ENCODE measurements at places on chromosomes 7 and 10.

DNA sequence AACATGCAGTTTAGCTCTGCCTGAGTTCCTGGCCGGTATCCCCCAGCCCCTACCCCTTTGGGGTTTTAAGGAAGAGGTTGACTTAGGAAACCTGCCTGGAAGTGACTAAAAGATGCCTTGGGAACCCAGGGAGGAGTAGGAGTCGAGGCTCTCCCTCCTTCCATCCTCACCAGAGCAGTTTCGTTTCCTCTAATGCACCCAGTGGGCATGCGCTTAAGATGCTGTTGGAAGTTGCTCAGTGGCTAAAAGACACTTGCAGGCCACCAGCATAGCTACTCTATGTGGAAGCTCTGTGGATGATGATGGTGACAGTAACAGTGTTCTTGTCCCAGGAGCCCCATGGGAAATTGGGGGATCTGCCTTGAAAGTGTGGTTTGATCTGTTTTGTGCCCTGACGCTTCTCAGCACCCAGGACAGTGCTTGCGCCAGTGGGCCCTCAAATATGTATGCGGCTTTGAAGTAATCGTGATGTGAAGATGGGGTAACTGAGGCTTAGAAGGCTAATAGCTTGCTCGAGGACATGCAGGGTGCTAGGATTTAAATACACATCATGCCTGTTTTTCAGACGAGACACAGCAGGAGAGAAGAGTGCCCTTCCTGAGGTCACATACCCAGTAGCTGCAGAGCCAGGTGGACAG lies 32.0 kb downstream of the TBATA start:
- DNase-seq: no peak

- no peak for DNase-seq
These were observed 500.9 kb upstream of the ZMIZ1 start for GRCh38 chr10:78567680-78568455.

GRCh38 chr7:151251689-151252560 lies 3.4 kb upstream of the SMARCD3 start:
- DNase-seq: no peak

GRCh38 chr10:124087672-124088634 lies 5.4 kb downstream of the CHST15 start:
- no peak for DNase-seq

GRCh38 chr7:22563032-22563501 lies 63.1 kb upstream of the STEAP1B start:
- DNase-seq: no peak

GRCh38 chr10:770975-771374 lies 81.5 kb upstream of the DIP2C start:
- DNase-seq: no peak

- no peak for DNase-seq
These were observed 31.7 kb upstream of the FAM204A start for GRCh38 chr10:118373786-118374185.

DNA sequence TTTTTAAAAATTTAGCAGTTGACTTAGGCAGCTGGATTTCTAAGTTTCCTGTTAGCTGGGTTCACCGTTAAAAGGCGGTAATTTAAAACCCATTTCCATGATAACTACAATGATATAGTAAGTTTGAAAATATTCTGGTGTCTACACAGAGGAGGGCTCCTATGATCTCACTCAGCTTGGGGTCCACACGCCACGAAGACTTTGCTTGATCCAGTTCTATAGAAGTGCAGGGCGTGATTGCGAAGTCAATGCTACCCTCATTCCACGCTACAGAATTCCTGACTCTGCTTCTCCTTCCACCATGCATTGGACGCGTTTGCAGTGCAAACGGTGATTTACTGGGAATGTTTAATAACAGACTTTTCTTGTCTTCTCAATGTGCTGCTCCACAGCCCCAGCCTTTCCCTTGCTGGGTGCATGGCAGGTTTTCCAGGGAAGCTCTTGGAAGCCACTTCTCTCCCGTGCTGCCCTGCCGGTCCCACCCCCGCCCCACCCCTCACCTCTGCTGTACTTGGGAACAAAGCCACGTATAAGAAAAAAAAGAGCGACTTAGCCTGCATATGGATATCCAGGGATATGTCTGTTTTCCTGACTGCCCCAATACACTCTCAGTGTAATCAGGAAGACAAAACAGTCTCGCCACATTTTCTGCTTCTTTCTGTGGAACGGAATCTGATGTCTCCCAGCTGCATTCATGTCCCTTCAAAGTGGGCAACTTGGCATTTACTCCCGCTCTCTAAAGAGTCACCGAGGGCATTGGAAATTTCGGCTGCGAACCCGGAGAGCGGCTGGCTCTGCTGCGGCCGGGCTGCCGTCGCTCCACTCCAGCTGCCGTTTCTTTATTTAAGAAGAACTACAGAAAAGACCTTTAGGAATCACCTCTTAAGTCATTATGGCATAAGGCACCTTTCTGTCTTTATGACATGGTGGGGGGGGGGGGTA lies 434.4 kb upstream of the MGMT start:
- no peak for DNase-seq

DNA sequence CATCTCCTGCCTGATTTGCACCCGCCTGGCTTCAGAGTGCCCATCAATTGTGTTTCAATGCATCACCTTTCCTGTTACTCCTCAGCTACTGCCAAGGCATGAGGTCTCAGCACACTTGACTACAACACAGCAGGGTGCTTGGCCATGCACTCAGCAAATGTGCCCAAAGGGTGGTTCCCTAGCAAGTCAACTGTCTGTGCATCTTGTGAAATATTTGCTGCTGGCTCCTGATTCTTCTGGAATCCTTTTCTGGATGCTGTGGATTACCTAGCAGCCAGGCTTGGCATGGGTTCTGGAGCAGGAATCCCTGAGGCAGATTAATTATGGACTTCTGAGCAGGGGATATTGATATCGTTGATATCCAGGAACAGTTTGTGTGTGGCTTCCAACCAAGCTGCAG lies 662.6 kb upstream of the MGMT start:
- no peak for DNase-seq

- no peak for DNase-seq
These were observed 11.1 kb upstream of the TARP start for GRCh38 chr7:38284553-38284952.

GRCh38 chr7:139457153-139457946 lies 26.1 kb downstream of the KLRG2 start:
- DNase-seq: no peak

DNA sequence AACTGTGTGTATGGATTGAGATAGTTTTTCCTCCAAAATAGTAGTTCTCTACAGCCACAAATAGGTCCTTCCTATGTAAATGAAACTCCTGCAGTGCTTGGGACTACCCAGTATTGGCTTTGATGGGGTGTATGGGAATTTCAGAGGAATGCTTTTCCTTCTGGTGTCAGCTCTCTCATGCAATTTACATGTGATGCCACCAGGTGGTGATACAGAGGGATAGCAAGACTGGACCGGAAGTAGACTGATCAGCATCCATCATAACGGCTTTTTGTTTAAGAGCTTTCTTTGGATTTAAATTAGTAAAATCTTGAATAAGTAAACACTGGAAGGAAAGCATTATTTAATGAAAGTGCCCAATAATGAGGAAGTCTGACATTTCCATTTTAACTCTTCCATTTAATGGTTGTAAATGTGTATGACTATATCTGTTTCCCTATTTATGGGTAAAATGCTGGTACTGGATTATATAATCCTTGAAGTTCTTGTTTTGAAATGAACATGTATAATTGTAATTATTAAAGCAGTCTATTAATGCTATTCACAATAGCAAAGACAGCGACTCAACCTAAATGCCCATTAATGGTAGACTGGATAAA lies 22.7 kb downstream of the DYNC1I1 start:
- DNase-seq: no peak

DNA sequence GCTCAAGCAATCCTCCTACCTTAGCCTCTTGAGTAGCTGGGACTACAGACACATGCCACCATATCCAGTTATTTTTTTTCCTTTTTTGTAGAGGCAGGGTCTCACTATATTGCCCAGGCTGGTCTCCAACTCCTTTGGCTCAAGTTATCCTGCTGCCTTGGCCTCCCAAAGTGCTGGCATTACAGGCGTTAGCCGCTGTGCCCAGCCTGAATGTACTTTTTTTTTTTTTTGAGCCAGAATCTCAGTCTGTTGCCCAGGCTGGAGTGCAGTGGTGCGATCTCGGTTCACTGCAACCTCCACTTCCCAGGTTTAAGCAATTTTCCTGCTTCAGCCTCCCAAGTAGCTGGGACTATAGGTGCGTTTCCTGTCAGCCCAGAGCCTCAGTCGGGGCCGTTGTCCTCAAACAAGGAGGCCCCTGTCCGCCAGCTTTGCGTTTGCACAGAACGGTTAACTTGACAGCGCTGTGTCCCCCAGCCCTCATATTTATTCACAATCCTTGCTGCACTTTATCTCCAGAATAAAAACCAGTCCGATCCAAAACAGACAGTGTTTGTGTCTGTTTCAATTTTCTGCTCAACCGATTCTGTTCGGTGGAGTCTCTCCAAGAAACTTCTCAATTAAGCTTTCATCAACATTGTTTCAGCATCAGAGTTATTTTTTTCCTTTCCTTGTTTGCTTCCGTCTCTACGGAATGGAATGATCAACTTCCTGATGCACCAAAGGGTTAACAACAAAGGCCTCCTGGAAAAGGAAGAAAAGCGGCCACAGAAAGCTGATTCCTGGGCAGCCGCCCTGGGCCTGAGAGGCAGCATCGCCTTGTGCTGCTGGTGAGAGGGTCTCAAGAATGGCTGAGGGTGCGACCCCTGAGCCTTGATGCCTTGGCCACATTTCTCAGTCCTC lies 64.5 kb downstream of the PDIA4 start:
- no peak for DNase-seq

DNA sequence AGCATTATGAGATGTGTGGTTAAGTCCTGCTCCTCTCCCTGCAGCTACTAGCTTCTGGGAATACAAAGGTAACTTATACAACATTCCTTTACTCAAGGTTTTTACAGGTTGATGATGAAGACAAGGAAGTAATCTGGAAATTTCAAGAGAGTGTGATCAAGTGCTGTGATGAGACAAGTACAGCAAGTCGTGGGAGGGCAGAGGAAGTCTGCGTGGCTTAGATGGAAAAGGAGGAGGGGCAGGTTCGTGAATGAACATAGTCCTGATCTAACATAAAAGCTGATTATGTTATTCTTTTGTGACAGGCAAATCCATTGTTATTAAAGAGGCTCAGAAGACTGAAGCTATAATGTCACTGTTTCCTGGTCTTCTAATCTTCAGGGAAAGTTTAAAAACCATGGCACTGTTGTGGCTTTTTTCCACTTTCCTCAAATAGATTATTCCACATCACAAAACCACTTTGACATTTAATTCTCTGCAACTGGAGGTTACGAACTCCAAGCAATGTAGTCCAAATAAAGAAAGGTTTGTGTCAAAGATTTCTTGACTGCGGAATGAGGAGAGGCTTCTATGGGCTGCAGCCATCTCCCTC lies 84.1 kb downstream of the CPXM2 start:
- DNase-seq: no peak

- DNase-seq: no peak
These were observed 44.1 kb downstream of the C10orf105 start for GRCh38 chr10:71675295-71675970.

GRCh38 chr10:97590748-97591495 lies 1.4 kb downstream of the C10orf62 start:
- no peak for DNase-seq

DNA sequence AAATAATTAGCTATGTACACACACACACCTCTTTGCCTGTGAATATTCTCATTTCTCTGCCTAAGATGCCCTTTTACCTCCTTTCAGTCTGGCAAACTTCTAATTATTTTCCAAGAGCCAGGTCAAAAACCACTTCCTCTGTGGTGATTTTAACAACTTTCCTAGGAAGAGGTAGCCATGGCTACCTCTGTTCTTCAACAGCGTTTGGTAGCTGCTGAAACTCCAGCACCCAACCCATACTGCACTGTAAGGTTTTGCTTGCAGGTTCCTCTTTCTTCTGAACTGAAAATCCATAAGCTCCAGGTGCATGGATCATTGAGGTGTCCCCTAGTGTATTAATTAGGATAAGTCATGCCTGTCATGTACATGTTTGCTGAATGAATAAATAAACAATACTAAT lies 25.6 kb downstream of the NRCAM start:
- no peak for DNase-seq

DNA sequence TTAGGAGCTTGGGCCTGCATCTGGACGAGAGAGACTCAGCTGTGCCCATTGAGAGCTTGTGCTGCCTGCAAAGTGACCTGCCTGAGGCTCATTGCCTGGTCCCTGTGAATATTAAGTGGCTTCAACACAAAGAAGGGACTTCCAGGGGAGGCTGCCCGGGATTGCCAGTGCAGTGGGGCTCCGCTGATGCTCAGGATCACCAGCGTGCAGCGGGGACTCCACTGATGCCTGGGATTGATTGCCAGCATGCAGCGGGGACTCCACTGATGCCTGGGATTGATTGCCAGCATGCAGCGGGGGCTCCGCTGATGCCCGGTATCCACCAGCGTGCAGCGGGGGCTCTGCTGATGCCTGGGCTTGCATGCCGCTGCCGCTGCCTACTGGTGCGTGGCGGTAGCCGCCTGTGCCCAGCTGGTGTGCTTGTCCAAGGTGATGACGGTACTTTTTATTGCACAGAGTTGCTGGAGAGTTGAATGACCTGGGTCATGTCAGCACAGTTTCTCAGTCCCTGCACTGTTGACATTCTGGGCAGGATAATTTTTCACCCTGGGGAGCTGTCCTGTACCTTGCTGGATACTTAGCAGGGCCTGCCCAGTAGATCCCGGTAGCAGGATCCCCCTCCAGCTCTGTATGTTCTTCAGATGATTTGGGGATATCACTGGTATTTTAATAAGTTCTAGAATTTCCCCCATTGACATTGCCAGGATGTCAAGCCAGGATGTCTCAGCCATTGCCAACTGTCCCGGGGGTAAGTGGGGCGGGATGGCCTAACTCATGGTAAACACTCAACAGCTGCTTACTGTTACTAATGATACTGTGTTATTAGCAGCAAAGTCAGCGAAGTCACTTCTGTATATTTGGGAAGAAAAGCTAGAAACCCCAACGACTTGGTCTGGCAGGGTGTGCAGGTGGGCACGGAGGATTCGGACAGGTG lies 13.0 kb downstream of the DOCK1 start:
- DNase-seq: no peak

GRCh38 chr10:132973903-132974241 lies 31.5 kb upstream of the CFAP46 start:
- no peak for DNase-seq

GRCh38 chr7:2795906-2796305 lies 48.2 kb downstream of the GNA12 start:
- DNase-seq: no peak

GRCh38 chr7:24143547-24143946 lies 140.4 kb upstream of the NPY start:
- DNase-seq: no peak

DNA sequence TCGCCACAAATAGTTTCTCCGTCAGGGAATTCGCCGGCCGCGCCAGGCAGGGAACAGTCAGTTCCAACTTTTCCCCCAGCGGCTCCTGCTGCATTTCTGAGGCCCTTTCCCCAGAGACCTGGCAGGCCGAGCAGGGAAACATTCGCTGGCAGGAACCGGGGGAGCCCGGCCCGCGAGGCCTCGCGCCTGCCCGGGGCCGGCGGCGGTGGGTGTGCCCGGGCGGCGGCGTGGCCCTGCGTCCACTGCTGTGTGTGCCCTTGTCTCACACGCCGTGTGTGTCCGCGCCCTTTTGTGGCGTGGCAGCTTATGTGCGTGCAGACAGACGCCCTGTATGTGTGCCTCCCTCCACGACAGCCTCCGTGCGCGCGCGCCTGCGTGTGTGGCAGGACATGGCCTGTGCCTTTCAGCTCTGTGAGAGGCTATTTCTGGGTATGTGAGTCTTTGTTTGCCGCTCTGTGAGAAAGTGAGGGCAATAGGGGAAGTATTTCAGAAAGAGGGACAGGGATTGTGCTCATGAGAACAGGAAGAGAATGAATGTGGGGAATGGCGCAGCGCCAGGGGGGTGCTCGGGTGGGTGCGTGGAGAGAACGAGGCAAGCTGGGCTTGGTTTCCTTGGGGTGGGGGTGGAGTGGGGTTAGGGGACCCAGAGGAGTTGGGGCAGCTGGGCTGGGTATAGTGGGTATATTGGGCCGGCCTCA lies 689 bp upstream of the SMARCD3 start:
- DNase-seq: no peak

Data from stimulated activated CD8-positive, alpha-beta memory T cell treated with anti-CD3 and anti-CD28 coated beads, Interleukin-7, amount 100 ng/mL, for 1 hour (primary cell).